GM19239 (cell line): ENCODE measurements at places on chromosomes 5 and 9.

GRCh38 chr9:68821911-68822310, 116.9 kb downstream of the PIP5K1B start:
- no peak for DNase-seq

DNA sequence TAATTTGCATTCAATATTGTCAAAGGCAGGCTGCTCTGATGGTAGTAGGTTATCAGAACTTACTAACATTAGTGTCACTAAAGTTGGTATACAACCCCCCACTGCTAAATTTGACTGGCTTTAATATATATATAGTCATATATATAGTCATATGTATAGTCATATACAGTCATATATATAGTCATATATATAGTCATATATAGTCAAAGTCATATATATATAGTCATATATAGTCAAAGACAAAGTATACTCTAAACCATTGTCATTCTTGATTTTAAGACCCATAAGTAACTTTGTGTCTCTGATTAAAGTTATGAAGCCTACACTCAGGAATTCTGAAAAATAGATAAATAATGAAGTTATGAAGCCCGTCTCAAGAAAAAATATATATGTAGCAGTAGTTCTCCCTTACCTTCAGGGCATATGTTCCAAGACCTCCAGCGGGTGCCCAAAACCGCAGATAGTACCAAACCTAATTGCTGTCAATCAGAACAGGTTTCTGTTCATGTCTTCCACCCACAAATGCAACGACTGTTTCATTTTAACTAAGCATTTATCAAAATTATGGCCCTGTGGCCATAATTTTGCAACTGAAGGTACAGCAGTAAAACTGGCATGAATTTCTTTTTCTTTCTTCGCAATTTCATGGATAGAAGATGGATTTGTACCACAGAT, 40.1 kb downstream of the TRPM6 start:
- DNase-seq = no peak

DNA sequence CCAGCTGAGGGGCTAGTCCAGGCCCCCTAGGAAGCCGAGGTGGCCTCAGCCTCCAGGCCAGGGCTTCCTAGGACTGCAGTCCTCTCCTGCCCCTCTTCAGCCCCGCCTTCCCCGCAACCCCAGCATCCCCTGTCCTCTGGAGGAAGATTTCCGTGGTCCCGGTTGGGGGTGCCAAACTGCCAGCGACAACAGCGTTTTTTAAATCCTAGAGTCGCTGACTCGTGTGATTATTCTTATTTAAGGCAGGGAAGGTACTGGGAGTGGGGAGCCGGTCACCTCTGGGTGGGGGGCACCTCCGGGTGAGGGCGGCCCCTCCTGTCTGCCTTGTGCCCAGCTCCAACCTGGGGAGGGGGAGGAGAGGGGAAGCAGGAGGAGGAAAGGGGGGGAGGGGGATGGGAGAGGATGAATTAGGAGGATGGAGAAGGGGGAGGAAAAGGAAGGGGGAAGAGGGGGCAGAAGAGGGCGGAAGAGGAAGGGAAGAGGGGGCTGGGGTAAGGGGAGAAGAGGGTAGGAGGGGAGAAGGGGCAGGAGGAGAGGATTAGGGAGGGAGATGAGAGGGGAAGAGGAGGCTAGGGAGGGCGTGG, 173.1 kb upstream of the IER5L start:
- DNase-seq = no peak

DNA sequence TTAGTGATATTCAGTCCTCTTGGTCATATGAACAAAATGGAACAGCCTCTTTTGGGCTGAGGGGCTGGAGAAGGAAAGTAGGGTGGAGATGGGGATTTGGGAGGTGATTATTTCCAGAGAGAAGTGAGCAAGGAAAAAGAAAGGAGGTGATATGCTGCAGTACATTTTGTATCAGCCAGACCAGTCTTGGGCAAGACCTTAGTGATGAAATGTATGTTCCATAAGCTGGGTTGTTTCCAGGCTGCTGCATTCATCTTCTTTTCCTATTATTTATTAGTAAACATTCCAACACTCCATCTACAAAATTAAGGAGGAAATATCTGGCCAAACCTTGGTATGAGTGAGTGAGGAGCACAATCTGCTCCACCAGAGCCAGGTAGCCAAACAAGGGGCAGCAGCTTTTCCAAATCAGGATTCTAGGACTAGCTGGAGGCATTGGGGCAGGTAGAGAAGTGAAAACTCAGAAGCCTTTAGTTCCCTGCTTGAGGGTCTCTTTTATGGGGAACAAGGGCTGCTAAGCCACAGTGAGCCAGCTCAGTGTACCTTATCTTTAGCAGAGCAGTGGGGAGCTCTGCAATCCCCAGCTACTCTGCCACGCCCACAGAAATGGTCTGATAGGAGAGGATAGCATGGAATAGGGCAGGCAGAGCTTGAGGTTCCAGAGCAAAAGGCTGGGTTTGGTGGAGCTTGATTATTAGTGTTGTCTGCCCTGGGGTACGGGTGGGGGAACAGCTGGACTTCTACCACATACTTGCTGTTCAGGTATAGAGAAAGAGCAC, 19.5 kb downstream of the RAD1 start:
- DNase-seq = no peak

DNA sequence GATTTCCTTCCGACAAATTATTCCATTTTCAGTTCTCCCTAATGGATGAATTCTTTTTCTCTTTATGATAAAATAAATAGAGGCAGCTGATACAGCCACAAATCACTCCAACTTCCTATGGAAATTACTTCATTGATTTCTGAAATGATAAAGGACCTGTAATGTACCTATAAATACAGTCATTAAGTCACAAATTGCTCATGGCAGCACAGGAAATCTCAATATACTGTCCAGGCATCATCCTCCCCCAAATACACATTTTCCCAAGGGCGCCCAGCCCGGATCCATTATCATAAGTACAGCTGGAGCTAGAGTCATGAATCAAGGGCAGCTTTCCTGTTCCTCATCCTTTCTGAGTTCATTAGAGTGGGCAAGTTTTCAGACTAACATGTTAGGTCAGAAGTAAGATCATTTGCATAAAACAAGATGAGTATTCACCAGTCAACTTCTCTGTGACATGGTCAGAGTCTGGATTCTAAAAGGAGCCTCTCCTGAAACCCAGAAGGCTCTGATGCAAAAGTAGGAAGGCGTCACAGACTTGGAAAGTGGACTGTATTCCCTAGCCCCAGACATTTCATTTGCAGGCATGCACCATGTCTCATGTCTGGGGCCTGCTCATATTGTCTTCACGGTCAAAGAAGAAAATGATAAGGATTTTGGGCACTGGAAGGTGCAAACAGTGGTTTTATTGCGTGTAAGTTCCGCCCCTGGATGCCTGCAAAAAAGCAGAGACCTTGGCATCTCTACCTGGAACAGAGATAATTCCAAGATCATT, 383.2 kb downstream of the PLK2 start:
- no peak for DNase-seq

GRCh38 chr9:34506623-34507022, 16.2 kb downstream of the ENHO start:
- no peak for DNase-seq

GRCh38 chr5:505951-506525, 18.2 kb downstream of the SLC9A3 start:
- DNase-seq = no peak

- no peak for DNase-seq
Observed at GRCh38 chr9:93230601-93231000, 46.7 kb downstream of the WNK2 start.

- DNase-seq = no peak
Observed at GRCh38 chr9:113313261-113313660, 10.1 kb upstream of the RNF183 start.

GRCh38 chr9:92964607-92965060, 17.3 kb downstream of the FGD3 start:
- DNase-seq = no peak

GRCh38 chr5:160199410-160199911, 29.8 kb upstream of the FABP6 start:
- peak; percentile 83 for DNase-seq

- no peak for DNase-seq
Observed at GRCh38 chr9:103041961-103042360, 46.8 kb downstream of the CYLC2 start.

GRCh38 chr5:71937921-71938698, 169.2 kb upstream of the MAP1B start:
- DNase-seq = no peak

DNA sequence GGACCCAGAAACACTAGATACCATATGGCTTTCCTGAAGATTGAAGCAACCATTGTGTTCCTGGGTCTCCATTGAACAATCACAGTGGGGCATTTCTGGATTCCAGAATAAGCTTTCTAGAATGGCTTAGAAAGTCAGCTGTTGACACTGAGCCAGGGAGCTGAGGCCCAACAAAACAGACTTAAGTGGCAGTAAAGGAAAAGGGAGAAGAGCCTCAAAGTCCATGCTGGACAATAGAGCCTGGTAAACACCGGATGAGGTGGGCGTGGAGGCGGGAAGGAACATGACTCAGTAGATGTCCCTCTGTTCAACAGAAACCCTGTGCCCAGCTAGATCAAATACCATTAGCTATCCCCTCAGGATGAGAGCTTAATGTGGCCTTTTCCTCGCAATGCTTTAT, 14.8 kb downstream of the SPARC start:
- DNase-seq = no peak

GRCh38 chr5:74072646-74073045, 446.6 kb downstream of the ARHGEF28 start:
- no peak for DNase-seq

GRCh38 chr9:35816708-35817107, 1.9 kb upstream of the HINT2 start:
- DNase-seq = no peak

DNA sequence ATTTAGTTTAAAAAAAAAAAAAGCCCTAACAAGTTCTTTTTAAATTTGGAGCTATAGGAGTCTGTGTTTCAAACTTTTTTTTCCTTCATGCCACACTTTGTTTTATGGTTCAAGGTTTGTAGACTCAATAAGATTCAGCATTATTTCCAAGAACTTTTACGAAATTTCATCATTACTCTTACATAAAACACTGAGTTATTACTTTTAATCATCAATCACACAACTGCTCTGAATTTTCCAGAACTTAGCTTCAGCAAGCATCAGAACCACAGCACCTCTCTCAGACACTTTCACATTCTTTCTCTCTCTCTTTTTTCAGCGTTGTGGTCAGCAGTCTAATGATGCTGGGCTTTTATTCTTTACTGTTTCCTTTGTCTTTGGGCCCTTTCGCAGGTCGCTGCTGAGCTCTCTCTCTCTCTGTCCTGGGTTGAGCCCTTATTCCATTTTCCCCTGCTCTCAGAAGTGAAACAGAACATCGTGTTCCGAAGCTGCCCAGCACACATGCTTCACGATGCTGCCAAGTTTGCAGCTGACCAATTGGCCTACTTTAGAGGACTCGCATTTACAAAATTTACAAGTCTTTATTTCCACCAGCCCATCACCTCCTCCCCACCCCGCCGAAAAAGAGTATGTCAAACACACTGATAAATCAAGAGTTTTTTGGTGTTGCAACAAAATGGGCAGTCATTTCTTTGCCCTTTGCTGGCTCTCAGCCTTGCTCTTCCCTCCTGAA, 44.6 kb upstream of the PIK3R1 start:
- no peak for DNase-seq

- DNase-seq = no peak
Observed at GRCh38 chr9:8857926-8858595, 1058.5 kb upstream of the DMAC1 start.

- no peak for DNase-seq
Observed at GRCh38 chr5:140574165-140574564, 9.5 kb downstream of the SLC35A4 start.

DNA sequence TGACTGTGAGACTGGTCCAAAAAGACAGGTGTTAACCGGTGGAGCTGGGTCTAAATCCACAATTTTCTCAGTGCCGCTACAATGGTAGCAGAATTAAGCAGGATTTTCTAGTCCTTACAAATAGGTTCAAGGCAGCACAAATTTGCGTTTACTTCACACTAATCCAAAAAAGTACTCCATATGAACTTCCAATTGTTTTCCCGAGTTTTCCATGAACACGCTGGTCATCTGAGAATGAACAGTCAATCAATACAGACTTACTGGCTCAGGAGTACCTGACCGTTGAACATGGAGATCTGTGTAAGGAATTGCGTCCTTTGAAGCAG, 709 bp downstream of the SLC35D2 start:
- no peak for DNase-seq

DNA sequence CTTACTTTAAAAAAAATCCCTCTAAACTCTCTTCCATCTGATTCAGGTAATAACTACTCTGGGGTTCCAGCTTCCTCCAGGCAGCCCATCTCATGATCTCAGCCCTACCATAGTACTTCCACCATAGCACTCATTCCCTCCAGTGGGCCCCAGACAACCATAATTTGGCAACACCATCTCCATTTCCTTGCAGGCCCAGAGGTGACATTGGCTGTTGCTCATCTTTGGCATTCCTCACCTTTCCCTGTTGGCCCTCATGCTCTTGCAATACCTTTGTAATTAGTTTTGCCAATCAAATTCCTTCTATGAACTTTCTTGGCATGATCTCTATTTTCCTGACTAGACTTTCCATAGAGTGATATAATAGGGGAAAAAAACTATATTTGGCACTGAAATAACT, 60.1 kb downstream of the TAF11L14 start:
- DNase-seq = no peak

- no peak for DNase-seq
Observed at GRCh38 chr9:97562542-97562941, 61.1 kb downstream of the TMOD1 start.

GRCh38 chr5:143509758-143510221, 106.3 kb upstream of the NR3C1 start:
- DNase-seq = no peak

DNA sequence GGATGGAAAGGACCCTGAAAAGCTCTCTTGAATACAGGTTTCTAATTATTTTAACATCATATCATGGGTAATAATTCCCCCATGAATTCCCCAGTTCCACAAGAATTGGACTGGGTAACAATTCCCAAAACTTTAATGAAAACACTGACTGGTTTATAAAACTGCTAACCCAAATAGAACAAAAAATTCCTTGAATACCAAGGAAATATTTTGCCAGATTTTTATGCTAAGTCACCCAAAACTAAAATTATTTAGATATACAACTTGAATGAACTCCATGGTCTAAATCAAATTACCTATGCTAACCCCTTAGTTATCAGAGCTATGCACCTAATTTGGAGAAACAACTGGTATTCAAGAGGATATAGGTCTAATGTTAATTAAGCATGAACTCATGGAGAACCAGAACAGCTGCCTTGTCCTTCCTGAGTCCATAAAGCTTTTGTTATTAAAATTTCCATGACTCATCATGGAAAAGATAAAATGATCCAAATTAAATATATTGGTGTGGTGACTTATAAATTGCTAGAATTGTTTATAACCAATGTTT, 164.9 kb upstream of the TUT7 start:
- DNase-seq = no peak

DNA sequence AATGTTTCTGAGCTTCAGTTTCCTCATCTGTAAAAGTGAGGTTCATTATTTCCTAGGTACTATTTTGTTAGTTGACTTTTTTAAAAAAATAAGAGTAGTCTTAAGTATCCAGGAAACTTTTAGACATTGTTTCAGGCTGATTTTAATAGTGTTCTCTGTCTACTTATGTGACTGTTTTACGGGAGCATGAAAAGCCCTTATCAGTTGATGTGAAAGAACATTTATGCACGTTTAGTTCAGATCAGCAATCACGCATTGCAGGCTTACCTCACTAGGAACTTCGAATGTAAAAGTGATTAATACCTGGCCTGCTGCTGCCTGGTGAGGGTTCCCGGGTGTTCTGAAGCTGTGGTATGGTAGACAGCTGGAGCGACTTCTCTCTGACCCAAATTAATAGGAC, 8.1 kb downstream of the SNX18 start:
- no peak for DNase-seq
